Stimulated activated CD4-positive, alpha-beta T cell treated with anti-CD3 and anti-CD28 coated beads, Interleukin-1b, Interleukin-23, amount 100 ng/mL, for 4 hours (primary cell): ENCODE measurements at places on chromosomes 3 and 15.

DNA sequence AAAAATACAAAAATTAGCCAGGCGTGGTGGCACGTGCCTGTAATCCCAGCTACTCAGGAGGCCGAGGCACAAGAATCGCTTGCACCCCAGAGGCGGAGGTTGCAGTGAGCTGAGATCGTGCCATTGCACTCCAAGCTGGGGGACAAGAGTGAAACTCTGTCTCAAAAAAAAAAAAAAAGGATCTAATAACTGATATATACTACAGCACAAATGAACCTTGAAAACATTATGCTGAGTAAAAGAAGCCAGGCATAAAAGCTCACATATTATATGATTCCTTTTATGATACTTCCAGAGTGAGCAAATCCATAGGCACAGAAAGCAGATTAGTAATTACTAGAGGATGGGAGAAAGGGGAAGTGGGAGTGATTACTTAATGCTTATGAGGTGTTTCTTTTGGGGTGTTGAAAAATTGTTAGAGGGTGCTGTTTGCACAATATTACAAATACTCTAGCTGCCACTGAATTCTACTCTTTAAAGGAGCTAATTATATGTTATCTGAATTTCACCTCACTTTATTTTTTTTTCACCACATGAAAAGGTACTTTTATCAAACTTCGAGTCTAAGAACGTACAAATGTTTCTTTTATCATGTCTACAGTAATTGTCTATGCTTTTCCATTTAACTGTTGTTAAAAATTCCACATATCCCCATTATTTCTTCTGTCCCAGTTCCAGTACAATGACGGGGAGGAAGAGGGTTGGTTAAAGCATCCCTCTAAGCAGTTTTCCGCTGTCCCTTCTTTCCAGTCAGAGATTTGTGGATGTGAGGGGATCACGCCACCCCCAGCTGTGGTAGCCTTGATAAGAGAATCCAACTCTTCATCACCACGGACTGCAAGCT, 77.7 kb upstream of the FAM174B start:
- DNase-seq, result no peak

GRCh38 chr3:152555666-152556291, 279.2 kb upstream of the P2RY1 start:
- no peak for DNase-seq

DNA sequence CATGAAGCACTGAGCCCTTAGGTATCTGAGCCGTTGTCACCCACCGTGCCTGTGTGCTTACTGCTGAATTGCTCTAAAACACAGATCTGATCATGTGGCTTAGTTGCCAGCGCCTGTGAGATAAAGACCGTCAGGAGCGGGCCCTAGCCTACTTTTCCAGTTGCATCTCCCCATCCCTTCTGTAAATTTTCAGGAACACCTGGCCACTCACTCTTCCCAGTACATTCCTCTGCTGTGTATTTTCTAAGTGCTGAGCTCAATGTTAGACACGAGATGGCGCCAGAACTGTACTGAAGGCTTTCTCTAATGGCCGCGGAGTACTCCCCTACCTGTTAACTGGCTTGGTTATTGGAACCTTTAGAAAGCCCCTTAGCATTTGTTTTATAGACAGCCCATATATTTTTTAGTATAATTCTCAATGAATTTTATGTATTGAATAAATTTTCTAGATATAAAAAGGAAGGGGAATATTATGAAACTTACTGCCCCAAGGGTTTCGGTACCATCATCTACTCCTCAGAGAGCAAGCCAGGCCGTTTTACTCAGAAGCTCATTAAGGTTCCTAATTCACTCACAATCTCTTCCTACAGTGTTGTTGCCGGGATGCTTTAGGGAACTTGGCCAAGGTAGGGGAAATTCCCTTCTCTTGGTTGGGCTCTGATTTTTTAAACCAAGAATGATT, 16.7 kb upstream of the WNT7A start:
- peak; percentile 45 for DNase-seq

DNA sequence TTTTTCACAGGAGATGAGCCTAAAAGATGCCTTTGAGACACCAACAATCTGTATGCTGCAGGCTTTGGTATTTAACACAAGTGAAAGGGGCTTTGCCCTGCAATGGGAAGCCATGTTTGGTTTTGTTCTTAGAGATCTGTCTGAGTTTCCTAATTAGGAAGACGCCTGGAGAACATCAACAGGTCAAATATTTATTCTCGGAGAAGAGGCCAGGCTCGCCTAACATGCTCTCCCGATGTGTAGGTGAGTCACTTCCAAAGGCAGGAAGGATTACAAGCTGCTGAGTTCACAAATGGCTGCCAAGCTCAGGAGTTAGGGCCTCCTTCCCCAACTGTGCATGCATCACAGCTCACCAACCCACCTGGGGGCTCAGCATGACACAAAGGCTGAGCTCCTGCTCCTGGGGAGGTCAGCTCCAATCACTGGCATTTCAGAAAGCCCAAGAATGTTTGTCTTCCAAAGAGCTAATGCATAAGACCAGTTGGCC, 119.5 kb upstream of the PRICKLE2 start:
- DNase-seq, result no peak

GRCh38 chr3:11379238-11379823, 107.1 kb downstream of the ATG7 start:
- no peak for DNase-seq

GRCh38 chr3:119891944-119892721, 110.2 kb downstream of the NR1I2 start:
- peak; percentile 26 for DNase-seq

DNA sequence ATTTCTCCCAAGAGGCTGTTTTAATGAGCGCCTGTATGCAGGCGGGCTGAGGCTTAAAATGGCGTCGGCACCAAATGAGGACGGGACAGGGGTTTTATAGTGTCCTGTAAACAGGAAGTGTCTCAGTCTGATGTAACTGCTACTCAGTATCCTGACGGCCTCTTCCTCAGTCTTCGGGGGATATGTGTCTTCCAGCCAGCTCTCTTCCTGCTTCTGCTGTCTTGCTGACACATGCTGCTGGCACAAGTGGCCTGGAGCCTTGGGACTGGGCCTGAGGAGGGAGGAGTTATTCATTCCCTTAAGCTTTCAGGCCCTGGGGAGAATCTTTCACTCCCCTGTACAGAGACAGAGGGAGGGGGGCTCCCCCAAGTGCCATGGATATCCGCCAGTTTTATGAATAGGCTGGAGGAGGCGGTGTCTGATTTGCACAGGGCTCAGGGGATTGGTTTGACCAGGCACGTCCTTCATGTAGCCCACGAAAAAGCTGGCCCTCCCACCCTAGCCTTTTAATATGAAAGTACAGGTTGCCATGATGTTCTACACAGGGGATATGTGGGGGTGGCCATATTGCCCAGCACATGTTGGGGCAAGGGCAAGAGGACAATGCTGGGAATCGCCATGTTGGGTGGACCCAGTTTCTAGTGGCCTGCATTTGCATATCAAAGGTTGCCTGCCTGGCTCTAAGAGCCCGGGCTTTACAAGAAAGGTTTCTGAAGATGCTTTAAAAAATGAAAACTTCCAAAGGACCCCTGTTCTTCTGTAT, 19.9 kb downstream of the NDUFB4 start:
- no peak for DNase-seq

DNA sequence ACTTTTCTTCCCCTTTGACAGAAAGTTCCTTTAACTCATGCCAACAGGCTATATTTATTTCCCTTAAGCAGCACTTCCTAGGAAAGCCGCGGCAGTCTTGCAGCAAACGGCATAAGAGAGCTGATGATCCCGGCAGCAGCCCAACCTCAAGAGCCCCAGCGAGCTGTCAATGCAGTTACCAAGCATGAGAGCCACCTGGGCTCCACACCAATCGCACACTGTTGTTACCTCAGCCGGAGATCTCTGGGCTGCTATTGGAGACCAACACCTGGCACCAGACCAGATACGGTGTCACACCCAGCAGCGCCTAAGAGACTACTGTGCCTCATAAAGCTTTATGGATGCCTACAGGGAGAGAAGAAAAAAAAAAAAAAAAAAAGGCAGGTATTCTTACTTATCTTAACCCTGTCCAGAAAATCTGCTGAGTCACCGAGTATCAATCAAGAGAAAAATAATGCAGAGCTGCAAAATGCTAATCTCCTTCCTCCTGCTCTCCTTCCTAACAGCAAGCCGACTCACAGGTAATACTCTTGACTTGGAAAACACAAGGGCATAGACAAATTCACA, 11.7 kb downstream of the ABCC5 start:
- DNase-seq, result no peak

- no peak for DNase-seq
Measured at GRCh38 chr3:185583925-185584324, 2.2 kb upstream of the SENP2 start.

GRCh38 chr15:98398056-98398455, 250.3 kb upstream of the IGF1R start:
- no peak for DNase-seq

- DNase-seq, result no peak
Measured at GRCh38 chr3:132032959-132033358, 1.9 kb downstream of the CPNE4 start.

GRCh38 chr3:76986876-76987474, 52.9 kb upstream of the ROBO2 start:
- no peak for DNase-seq

DNA sequence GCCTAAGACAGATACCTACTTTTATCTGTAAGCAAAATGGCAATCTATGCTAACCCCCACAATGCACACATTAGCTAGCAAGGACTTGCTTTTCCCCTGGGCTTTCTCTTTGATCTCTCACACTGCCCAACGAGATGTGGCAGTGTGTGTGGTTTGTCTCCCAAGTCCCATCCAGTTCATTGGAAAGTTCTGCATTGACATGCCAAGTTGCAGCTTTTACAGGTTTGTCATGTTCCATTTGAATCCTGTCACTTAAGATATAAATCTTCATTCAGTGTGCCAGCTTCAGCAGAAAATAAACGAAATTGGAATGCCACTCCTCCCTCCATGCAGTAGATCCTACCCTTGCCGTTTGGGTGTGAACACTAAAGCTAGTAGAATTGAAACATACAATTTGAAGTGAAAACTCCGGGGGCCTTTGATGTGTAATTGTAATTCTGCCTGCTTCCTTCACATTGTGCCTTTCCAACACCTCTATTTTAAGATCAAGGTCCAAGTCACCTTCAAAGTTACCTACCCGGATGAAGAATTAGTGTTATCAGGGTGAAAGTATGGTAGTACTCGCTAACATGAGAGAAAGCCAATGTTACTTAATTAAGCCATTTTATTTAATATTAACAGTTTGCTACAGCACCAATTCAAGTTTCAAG, 130.9 kb upstream of the BHLHE40 start:
- DNase-seq, result no peak

- DNase-seq, result no peak
Measured at GRCh38 chr15:28273873-28274610, 47.9 kb downstream of the HERC2 start.

DNA sequence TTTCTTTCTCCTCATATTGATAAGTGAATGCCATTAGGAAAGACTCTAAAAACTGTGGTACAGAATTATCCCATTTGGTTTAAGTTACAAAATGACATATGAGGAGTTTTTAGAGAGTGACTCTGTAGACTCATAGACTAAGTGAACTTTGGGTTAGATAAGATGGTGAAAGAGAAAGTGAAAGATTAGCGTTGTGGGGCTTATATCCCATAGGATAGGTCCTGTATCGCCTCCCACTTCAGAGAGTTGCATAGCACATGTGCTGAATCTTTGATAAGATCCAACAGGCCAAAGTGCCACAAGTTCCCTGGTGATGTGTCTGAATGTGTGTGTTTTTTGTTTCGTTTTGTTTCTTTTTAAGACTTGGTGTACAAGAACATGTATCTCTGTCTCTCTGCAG, 666.9 kb downstream of the MECOM start:
- DNase-seq, result no peak

DNA sequence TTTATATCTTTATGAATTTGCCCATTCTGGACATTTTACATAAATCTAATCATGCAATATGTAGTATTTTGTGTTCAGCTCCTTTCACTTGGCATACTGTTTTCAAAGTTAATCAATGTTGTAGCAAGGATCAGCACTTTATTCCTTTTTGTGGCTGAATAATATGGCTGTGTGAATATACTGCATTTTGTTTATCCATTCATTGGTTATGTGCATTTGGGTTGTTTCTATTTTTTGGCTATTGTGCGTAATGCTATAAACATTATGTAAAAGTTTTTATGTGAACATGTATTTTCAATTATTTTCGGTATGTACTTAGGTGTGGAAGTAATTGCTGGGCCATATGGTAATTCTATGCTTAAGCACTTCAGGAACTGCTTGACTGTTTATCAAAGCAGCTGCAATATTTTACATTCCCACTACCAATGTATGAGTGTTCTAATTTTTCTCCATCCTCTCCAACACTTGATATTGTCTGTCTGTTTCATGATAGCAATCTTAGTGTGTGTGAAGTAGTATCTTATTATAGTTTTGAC, 101.3 kb upstream of the P2RY1 start:
- no peak for DNase-seq

DNA sequence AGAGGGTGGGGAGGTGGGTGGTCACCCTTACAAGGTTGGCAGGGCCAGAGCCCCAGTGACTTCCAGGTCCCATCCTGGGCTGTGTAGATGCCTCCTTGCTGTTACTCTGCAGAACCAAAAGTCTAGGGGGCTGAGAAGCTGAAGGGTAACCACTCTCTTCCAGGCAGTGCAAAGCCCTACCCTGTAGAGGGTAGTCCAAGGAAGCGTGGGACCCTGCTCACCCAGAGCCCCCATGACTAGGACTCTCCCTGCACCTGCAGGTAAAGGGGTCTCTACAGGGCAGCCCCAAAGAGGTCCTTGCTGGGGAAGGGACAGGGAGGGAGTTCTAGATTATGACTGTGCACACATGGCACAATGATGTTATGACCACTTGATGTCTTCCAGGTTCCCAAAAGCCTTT, 14.2 kb downstream of the GHRL start:
- DNase-seq, result no peak

GRCh38 chr3:71226565-71227269, 356.8 kb downstream of the FOXP1 start:
- peak; percentile 72 for DNase-seq

DNA sequence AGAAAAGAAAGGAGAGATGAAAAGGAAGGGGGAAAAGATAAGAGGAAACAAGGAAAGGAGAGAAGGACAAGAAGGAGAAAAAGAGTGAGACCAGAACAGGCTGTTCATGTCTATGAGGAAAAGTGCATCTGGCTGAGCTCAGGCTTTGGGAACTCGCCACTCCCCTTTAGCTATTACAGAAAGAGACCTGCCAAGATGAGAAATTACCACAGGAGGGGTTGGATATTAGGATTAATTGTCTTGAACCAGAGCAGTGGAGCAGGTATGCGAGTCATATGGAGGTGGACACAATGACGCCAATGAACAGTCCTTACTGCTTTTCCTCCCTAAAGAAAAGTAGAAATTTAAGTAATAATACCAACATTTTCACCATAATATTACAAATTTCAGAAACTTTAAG, 577.0 kb upstream of the ARRDC4 start:
- no peak for DNase-seq

DNA sequence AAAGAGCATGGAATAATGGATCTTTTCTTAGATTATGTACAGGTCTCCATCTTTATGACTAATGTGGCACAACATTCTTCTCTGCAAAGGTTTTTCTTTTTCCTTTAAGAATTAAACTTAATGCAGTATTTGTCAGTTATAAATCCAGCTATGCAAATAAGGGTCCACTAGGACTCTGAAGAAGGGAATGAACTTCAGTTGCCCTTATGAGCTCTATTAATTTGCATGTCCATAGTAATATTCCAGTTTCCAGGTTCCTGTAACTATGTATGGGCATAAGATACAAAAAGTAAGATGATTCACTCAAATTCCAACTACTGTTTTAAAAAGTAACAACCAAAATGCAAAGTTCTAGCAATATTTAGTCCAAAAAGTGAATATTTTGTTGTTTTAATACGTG, 337.4 kb downstream of the NLGN1 start:
- DNase-seq, result no peak

- peak; percentile 14 for DNase-seq
Measured at GRCh38 chr3:48273594-48274211, 32.8 kb downstream of the ZNF589 start.

- DNase-seq, result no peak
Measured at GRCh38 chr15:29018995-29019976, 133.5 kb downstream of the APBA2 start.
